GM18507 (cell line): ENCODE measurements at places on chromosomes 13 and 19.

- no peak for DNase-seq
Observed at GRCh38 chr19:7744199-7744786, 3.0 kb downstream of the CD209 start.

DNA sequence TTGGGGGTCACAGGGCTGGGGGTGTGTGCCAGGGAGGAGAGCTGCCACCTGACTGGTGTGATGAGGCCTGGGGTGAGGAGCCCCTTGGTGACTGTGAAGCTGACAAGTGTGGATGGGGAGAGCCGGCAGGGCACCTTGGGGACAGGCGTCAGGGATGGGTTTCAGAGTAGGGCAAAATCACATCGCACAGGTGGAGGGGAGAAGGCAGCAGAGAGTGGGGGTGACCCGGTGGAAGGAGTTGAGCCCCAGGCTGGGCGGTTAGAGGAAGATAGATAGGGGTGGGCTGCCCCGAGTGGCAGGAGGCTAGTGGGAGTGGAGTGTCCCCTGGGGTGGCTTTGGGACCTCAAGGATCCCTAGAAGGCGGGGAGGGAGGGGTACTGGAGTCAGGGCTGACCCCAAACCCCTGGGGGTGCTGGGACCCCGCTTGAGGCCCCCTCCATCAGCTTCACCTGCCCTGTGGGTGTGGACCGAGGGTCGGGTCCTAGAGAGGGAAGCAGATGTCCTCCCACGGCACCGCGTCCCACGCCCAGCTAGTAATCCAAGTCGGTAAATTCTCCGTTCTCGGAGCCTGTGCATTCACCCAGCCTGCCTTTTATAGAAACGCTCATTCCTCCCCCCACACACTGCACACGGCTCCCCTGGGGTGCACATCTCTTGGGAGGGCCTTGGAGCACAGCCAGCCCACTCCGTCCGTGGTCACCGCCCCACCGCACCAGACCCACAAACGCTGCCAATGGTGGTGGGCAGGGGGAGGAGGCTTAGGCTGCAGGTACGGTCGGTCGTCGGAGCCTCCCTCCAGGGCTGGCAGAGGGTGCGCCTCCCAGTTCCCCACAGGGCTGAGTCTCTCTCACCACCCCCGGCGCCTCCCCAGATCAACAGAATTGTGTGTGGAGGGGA lies 2.4 kb downstream of the CTXN1 start:
- no peak for DNase-seq

DNA sequence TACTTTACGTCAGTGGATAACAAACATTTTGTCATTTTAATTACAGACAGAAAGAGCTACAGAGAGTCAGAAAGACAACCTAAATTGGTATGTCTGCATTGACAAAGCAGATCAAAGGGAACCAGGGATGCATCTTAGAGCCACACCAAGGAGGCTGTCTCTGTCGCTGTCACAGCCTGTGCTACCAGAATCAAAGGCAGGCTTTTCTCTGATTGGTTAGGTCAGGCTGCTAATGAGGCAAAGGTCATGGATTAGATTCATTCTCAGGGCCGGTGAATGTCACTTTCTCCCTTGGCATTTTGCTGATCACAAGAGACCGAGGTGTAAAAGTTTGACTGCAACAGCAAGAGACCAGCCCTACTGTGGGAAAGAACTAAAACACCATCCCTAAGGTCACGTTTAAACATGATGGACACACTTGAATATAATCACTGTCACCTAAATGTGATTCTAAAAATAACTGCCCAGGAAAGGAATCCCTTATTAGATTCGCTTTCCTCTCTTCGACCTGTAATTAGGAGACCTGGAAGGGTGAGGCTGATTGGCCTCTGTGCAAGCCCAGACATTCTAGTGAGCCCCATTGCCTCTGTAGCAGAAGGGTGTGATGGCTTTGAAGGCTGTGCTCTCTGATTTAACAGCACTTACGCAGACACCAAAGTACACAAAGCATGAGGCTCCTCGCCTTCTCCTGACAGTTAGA lies 314.4 kb upstream of the NBEA start:
- DNase-seq, result no peak

GRCh38 chr19:57559008-57559403 lies 657 bp downstream of the ZNF550 start:
- no peak for DNase-seq

DNA sequence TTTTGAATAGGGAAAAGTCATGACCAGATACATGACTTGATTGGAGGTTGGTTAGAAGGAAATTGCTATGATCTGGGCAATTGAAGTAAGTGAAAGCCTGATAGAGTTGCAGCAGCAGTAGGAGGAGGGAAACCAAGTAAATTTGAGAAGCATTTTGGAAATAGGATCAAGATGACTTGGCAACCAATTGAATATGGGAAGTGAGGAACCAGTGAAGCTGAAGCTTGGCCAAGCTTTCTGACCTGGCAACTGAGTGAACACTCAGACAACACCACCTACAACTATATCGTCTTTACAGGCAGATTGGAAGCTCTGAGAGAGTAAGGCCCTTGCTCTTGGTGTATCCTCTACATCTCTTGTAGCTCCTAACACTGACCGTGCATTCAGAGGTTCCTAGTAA lies 16.2 kb upstream of the KATNAL1 start:
- no peak for DNase-seq

GRCh38 chr19:36488118-36488845 lies 1.1 kb downstream of the ZNF566 start:
- DNase-seq, result no peak

GRCh38 chr19:35596366-35596999 lies 10.5 kb downstream of the PMIS2 start:
- peak; percentile 69 for DNase-seq
